ENCODE measurements at places on chromosomes 5 and 9.

- no peak for DNase-seq
Observed at GRCh38 chr9:110835859-110836271, 167.3 kb downstream of the MUSK start.

DNA sequence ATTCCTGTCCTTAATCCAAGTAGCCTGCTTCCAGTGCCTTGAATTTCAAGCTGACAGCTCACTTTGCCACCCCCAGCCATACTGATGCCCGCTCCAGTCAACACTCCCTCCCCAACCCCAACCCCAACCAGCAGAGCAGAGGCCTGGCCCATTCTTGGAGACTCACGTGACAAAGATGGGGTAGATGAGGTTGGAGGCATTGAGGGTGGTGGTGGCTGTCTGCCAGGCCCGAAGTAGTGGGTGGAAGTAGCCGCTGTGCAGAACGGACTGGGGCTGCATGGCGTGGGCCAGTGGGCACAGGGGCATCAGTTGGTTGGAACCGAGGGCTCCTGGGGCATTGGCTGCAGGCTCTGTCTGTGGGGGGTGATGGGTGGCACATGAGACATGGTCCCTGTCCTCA lies 7.8 kb downstream of the ALAD start:
- DNase-seq: no peak

DNA sequence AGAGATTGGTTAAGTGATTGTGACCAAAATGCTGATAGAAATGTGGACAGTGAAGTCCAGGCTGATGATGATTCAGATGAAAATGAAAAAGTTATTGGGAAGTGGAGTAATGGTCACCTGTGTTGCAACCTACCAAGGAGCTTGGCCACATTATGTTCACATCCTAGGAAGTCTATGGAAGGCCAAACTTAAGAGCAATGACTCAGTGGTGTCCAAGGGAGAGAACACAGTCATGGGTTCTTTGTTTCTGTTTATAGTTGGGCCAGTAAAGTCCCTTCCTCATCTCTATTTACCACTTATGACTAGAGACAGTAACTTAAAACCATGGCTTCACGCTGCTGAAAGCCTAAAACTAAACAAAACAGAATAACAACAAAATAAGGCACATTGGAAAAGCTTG lies 555.3 kb upstream of the DAB2 start:
- no peak for DNase-seq

DNA sequence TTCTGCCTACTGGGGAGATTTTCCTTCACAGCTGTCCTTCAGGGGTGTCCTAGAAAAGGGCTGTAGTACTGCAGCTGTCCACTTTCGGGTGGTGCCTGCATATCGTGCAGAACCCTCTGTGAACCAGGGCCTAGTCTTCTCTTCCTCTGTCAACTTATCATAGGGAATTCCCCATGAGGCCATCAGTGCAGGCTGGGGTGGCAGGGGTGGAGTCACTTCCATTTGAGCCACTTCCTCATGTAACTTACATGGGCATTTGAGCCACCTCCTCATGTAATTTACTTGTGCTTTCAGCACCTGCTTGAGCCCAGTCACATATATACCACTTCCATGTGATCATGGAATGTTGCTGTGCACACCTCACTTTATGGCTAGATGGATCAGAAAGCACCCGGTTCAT lies 742.0 kb upstream of the RGMB start:
- no peak for DNase-seq

DNA sequence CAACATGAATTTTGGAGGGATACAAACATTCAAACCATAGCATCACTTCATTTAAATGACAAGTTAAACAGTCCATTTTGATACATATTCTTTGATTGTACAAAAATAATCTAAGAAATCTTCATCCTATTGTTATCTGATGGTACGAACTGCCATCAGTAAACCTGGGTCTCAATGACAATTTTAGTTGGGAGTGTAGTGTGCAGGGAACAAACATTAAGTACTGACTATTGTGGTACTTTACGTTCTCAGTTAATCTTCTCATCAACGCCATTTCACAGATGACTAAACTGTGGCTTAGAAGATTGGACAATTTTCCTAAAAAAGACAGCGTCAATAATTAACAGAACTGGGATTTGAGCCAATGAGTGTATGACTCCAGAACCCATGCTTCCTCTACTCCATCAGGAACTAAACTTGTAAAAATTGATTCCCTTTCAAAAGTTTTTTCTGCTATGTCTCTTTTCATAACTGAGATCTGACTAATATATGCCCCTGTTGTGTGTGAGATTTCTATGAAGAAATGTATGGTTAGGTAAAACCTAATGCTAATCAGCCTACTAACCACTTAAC lies 21.1 kb downstream of the TNPO1 start:
- DNase-seq: no peak

DNA sequence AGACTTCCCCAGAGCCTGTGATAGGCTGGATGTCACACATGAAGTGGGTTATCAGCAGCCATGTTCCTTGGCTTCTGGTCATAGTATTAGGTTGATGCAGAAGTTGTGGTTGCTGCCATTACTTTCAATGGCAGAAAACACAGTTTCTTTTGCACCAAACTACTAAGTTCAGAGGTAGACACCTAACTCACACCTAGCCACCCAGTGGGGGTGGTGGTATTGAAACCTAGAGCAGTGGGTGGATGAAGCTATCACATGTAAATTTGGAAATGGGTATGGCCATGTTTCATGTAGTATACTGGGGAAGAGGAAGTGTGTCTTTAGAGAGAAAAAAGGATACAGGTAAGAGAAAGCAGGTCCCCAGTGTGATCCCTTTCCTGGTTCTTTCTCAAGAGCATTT lies 347.9 kb upstream of the SEMA6A start:
- DNase-seq: no peak

DNA sequence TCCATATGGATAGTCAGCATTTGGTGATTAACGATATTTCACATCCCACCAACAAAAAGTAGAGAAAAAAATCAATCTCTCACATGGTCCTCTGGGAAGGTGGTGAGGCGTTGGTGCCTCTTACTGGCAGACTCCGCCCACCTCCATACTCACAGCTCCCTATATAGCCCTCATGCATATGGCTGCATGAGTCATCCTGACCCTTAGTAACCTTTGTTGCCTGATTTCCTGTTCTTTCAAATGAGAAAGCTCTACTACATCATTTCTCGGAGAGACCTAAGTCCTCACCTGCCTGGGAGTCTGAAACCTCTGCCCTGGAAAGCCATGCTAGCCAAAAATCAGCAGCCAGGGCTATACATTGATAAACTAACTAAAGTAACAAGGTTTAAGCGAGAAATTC lies 33.3 kb upstream of the ABCA1 start:
- DNase-seq: no peak

DNA sequence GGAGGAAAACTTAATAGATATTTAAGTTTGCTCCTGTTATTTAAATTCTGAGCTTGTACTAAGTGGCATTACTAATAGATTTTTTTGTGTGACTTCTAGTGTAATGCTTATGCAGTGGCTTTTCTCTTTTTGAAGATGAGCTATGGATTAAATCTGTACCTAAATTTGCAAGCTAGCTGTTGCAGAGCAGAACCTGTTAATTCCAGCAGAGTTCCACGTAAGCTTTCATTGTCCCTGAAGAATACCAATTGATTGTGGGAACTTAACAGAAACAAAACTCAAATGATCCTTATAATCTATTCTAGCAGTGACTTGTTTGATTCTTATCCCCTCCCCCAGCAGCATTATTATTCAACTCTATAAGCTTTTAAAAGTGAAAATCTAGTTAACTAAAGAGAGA lies 51.7 kb downstream of the MAN2A1 start:
- DNase-seq: no peak

- DNase-seq: no peak
Observed at GRCh38 chr5:13932011-13932410, 12.5 kb downstream of the DNAH5 start.

- no peak for DNase-seq
Observed at GRCh38 chr9:10059044-10059443, 553.8 kb downstream of the PTPRD start.

- no peak for DNase-seq
Observed at GRCh38 chr5:34685485-34686165, 29.5 kb downstream of the RAI14 start.

- no peak for DNase-seq
Observed at GRCh38 chr5:174777111-174777510, 52.7 kb downstream of the MSX2 start.

DNA sequence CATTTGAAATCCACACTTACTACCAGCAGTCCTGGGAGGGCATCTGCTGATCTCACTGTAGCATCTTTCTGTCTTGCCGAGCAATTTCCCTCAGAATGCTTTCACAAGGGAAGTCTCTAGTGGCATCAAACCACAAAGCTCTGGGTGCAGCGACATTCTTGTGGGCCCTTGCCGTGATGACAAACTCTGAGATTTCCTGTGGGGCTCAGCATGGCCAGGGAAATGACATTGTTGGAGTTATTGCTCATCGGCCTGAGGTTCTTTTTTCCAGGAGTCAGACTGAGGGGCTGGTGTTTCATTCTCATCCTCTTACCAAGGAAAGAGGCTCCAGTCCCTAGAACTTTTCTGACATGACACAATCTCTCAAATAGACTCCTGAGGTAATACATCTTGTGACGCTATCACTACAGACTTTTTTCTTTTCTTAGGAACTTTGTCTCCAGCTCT lies 51.4 kb downstream of the PFDN1 start:
- DNase-seq: no peak

GRCh38 chr9:82721593-82721992 lies 341.3 kb downstream of the RASEF start:
- DNase-seq: no peak

- DNase-seq: no peak
Observed at GRCh38 chr5:1484730-1485578, 38.8 kb downstream of the LPCAT1 start.

DNA sequence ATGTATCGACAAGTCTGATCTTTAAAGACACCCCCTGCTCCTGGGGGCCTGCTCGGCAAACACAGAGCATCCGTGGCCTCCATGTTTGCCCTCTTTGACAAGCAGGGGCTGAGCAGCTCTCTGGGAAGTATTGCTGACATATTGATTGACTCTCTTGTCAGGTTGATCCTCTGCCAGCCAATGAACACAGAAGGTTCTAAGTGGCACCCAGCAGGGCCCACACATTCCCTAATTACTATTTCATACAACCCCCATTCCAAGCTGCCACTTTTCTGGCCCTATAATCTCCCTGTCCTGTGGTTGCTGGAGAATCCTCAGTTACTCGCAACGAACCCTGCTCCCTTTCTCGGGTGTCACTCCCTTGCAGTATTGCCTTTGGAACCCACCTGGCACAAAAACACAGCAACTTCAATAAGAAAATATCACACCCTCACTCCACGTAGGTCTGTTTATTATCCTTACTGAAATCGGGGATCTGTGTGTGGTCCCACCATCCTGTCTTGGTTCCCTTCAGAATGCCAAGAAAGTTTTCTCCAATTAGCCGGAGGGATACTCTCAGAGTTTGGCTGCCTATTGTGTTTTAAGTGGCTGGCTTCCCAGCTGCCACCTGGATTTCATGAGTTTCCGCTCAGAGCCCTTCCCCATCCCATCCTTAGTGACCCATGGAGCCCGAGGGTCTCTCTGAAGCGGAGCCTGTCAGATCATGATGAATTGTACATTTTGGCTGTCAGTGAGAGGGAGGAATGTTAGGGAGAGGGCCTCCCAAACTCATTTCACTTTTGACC lies 249.0 kb upstream of the WWC1 start:
- DNase-seq: no peak

DNA sequence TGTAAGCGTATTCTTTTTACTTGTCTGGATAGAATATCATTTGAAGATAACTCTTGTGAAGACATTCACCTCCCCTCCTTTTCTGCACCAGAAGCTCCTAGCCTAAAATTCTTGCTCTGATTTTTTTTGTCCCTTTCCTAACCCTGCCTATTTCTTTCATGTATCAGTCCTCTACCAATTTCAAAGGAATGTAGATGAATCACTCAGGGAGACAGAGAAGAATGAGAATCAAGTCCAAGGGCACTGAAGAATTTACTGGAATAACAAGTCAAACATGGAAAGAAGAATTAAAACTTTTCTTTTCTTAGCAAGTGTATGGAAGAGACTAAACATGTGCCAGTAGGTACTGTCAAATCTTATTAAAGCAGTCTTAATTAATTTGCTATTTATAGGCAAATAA lies 618.7 kb downstream of the DNAH5 start:
- no peak for DNase-seq

GRCh38 chr9:15277400-15278090 lies 29.5 kb downstream of the TTC39B start:
- DNase-seq: no peak

GRCh38 chr5:123450114-123450513 lies 26.9 kb upstream of the CEP120 start:
- DNase-seq: no peak

- no peak for DNase-seq
Observed at GRCh38 chr5:68708156-68708841, 385.5 kb upstream of the SLC30A5 start.

DNA sequence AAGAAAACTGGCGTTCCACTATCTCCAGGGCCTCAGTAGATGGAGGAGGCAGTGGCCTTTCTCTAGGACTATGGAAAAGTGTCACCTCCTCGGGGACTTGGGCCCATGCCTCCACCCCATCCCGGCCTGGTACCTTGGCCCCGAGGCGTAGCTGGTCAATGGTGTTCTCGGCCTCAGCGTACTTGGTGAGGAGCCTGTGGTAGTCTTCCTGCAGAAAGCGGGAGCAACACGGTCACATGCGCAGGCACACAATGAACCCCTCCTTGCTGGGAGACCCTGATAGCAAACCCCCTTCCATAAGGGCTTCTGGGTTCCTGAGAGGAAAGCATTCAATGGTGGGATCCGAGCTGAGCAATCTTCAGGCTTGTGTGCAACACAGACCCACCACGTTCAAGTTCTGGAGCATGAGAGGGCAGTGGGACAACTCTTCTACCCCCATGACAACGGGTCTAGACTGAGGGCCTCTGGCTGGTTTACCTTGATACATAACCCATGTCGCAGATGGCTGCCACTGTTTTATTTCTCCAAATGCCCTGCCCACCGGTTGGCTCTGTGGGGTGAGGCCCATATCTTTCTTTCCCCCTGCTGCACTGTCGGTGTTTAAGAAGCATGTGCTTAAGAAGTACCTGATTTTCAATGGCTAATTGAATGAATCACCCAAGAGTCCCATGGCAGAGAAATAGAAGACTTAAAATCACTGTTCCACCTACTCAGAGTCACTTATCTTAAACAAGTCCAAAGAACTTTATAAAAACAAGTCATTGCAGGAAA lies 13.6 kb downstream of the AKNA start:
- DNase-seq: no peak

- no peak for DNase-seq
Observed at GRCh38 chr5:9555961-9556360, 10.1 kb upstream of the SEMA5A start.

DNA sequence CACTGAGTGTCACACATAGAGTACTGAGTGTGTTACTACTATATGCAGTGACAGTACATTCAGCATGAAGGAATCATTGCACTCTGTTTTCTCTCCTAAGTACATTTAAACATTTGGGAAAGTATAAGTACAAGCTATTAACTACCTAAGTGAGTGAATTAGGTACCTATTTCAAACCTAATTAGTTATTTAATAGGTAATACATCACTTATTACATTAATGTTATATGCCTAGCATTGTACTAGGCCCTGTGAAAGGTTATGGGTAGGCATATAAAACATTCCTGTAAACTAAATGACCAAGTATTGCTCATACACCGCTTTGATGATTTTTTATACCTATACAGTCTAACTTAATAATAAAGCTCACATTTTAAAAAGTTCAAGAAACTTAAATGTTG lies 25.7 kb upstream of the PPP3R2 start:
- DNase-seq: no peak

- no peak for DNase-seq
Observed at GRCh38 chr9:37693260-37693659, 42.5 kb downstream of the FRMPD1 start.
